ENCODE measurements at places on chromosomes 1 and 21.

DNA sequence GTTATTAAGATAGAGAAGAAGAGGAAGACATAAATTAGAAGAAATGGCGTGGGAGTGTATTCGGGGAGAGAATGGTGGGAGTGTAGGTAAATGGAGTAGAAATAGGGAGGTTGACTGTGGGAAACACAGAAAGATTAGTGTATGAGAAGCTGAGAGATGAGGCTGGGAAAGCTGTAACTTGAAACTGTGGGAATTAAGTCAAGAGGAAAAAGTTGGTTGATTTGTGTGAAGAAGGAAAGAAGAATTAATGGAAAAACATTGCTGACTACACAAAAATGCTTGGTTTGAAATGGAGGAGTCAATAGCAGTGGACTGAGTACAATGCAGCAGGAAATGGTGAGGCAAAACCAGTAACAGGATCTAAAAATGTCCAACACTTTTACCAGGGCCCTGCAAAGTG, 448.3 kb downstream of the PTPRC start:
- no peak for DNase-seq

DNA sequence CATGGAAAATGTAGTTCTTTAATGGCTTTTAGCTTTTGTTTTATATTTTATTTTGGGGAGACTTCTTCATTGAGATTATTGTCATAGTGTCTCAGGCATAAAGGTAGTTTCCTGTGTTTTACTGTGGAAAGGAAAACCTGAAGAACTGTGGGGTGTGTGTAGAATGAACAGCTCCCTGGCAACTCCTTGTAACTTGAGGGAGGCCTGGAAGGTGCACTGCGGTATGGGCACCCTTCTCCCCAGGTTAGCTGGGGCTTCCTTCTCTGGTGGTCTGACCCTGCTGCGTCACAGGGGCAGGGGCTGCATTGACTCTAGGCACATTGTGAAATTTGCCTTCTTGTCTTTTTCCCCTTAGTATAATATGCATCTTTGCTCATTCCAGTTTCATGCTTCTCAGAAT, 1.7 kb downstream of the ATP1B1 start:
- DNase-seq, result no peak

GRCh38 chr1:69055194-69055593, 512.5 kb upstream of the LRRC7 start:
- no peak for DNase-seq

- DNase-seq, result no peak
Measured at GRCh38 chr1:42480921-42481320, 17.8 kb downstream of the CCDC30 start.

DNA sequence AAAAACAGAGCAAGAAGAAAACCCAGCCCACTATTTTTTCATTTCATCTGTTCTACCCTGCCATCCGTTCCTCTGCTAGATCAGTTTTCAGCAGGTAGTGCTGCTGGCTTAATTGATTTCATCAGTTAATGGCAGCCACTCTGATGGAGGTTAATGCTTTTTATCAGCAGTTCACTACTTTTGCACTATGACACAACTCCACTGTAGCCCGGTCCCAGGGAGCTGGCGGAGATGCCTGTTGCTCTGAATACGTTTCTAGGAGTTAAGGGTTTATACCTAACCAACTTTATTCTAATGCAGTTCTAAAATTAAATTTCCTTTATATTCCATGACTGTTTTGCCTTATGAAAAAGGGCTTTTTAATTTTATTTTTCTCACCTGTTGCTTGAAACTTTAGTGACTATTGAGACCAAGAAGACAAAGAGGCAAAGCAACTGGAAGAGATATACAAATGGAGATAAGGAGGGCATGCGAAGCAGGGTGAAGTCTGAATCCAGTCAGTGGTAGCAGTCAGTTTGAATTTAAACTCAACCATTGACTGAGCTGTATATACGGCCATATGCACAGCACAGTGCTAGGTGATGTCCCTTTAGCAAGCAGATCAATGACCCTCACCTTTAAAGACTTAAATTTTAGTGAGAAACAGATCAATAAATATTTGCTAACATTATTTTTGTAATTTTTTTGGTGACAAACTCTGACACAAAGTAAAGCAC, 477.9 kb downstream of the LMO4 start:
- no peak for DNase-seq

DNA sequence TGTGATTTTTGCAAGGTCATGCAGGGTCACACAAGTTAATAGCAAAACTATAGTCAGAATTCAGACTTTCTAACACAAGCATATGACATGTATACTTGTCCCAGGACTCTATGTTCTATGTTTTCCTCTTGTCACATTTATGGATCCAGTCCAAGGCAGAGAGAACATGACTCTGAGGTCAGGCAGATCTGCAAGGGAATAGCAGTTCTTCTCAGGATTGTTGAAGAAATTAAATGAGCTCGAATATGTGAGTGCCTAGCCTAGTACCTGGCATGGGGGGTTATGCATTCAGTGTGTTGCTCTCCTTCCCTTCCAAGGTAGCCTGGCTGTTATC, 9.5 kb upstream of the RPTN start:
- no peak for DNase-seq

GRCh38 chr21:35622612-35623011, 437.7 kb downstream of the SETD4 start:
- DNase-seq, result no peak

DNA sequence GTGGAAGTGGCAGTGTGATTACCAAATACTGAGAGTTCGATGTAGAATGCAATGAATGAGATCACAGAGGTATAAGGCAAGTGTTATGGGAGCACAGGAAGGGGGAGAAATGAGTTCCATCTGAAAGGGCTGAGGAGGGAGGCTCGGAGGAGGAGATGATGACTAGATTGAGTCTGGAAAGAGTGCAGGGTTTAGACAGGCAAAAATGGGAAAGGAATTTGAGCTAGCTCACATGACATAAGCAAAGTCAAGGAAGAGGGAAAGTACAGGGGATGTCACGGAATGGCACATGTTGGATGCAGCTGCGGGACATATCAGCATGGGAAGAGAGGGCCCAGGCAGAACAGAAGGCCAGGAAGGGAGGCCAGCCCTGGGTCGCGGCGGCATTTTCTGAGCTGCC, 132.7 kb downstream of the RUNX1 start:
- DNase-seq, result no peak
